ENCODE measurements at places on chromosomes 4 and X.
A peak's percentile ranks its signal among the peaks of the same experiment; 100 is the strongest.

- no peak for DNase-seq
These were observed 95.0 kb downstream of the GEMIN8 start for GRCh38 chrX:13934731-13935130.

DNA sequence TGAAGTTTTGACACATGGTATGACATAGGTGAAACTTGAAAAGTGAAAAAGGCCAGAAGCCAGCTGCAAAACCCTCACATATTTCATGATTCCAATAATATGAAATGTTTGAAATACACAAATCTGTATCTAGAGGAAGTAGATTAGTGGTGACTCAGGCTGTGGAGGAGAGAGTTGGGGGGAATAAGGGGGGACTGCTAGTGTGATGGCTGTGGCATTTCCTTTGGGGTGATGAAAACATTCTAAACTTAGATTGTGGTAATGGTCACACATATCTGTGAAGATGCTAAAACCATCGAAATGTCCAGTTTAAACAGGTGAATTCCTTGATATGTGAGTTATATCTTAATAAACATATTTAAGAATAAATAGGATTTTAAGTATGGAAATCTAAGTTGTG lies 343.5 kb upstream of the SFRP2 start:
- no peak for DNase-seq

GRCh38 chrX:13369256-13370030 lies 49.6 kb upstream of the ATXN3L start:
- no peak for DNase-seq

GRCh38 chr4:81353861-81354260 lies 117.8 kb downstream of the RASGEF1B start:
- DNase-seq = no peak

- DNase-seq = no peak
These were observed 1616.1 kb downstream of the C4orf33 start for GRCh38 chr4:130712038-130712437.

GRCh38 chr4:126038502-126039144 lies 723.9 kb downstream of the FAT4 start:
- no peak for DNase-seq

DNA sequence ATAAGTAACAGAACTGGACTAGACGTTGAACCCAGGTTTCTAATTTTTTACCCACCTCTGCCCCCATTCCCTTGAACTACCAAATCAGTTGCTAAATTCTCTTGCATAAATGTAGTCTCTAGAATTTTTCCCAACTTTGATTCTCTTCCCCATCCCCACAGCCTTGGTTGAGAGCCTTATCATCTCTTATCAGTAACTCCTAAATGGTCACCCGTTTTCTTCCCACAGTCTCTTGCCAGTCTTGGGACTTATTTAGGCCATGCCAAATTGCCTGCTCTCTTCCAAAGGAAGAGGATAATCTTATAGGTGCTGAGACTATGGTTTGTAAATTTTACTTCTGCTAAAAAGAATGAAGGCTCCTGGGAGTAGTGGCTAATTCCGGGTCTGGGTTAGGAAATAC lies 13.3 kb downstream of the PARM1 start:
- DNase-seq = no peak

DNA sequence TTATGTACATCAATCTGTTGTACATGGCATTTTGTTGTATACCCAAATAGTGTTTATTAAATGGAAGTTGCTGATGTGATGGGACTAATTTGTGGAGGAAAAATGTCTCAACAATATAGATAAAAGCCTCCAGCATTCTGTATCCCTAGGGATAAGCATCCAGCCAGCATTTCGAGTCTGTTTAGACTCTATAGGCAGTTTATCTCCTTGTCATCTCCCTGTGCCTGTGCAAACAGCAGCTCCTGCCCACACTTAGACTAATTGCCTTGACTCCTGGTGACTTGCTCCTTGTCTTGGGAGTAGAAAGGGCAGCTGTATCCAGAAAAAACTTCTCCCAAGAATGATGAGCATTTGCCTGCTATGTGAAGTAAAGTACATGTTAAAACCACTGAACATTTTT lies 83.8 kb downstream of the DOCK11 start:
- no peak for DNase-seq

DNA sequence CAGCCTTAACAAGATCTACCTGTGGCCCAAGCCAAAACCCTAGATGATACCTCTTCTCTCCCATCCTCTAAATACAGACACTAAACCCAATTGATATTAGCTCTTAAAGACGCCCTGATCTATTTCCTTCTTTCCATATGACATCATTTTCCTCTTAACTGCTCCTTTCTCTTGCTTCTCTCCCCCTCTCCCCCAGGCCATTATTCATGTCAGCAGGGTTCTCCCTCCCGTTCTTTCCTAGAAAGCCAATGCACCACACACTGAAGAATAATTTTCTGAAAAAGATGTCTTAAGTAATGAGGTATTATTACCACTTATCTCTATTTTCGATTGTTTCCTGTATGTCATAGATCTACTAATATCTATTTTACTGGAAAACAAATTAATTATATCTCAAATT lies 9.7 kb upstream of the ING2 start:
- no peak for DNase-seq

DNA sequence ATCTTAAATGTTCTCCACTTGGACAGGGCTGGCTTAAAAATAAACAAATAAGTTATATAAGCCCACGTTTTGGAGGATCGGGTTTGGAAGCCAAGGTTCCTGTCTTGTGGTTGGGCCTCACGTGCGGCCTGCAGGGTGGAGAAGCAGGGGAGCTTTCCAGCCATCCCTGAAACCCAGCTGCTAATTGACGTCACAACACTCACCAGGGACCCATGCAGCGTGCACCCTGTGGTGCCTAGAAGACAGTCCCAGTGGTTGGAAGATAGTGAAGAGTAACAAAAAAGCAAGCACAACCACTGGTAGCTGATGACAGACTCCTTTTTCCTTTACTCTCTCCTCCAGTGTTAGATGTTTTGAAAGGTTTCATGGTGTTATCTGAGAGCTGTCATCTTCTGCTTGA lies 142.0 kb upstream of the RBPJ start:
- DNase-seq = no peak

GRCh38 chr4:82930848-82931755 lies 30.6 kb downstream of the THAP9 start:
- DNase-seq = no peak

DNA sequence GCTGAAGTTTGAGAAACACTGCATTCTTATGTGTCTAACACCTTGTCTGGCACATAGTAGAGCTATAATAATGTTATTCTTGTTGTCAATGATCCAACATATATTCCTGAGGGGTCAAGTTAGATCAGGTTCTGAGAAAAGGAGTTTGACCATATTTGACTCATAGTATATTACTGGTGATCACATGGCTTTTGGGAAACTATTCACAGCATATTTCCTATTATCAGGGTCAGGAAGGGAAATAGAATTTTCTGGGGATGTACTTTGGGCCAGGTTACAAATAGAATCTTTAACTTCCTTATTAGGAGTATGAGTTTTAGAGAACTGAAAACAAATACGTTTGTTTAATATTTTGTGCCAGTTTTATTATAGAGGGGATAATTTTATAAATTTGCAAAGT lies 11.6 kb downstream of the IL15 start:
- DNase-seq = no peak

DNA sequence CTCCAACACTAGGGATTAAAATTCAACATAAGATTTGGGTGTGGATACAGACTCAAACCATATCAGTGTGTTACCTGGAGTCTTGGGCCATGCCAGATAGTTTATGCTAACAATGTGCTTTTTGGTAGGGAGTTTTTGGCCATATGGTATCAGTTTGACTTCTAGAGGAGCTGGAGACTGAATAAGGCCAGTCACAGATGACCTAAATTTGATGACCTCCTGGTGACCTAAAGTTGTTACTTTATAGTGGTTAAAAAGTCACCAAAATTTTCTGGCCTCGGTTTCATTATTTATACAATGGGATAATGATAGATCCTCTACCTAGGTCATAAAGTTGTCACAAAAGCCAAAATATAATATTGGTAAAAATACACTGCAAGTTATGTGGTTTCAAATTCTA lies 877.1 kb downstream of the RAPGEF2 start:
- no peak for DNase-seq

DNA sequence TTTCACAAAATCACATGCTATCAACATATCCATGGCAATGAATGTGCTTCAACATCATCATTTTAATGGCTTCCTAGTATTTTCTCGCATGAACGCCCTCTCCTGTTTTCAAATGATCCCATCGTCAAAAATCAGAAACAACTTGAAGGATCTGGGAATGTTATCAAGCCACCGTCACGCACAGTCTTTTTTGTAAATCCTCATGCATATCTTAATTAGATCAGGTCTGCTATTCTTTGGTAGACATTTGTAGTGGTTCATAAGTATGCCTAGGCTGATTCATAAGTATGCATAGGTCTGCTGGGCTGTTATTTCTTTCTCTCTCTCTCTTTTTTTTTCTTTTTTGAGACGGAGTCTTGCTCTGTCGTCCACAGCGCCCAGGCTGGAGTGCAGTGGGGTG lies 101.6 kb downstream of the CLNK start:
- DNase-seq = no peak

GRCh38 chr4:87882321-87882720 lies 49.6 kb downstream of the MEPE start:
- no peak for DNase-seq

DNA sequence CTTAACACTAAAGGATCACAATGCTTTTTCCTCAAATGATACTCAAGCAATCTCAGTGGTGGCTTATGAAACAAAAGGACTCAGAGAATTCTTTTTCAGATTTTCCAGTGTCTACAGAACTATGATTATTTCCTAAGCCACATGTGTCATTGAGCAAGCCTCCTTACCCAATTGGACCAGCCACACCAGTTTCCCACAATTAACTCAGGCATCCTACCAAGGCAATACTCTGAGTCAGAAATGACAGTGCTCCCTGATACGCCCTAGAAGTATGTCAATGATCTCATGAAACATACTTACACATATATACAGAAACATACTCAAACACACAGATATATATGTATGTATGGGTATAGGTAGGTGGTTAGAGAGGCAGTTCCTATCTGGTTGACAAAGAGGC lies 4.8 kb downstream of the ADAMTS3 start:
- DNase-seq = no peak

- no peak for DNase-seq
These were observed 201.8 kb upstream of the SLIT2 start for GRCh38 chr4:20049889-20050288.

DNA sequence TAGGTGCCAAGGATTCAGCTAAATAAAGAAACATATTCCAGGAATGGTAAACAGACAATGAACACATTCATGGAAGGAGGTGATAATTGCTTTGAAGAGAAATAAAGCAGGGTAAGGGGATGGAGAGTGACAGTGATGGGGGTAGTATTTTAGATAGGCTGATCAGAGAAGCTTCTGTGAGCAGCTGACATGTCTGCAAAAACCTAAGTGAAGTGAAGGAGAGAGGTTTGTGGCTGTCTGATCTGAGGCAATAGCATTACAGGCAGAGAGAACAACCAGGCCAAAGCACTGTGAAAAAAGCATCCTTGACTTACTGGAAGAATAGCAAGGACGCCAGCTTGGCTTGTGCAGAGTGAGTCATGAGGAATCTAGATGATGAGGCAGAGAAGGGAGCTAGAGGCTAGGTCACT lies 271.9 kb upstream of the GATB start:
- DNase-seq = no peak

- DNase-seq = no peak
These were observed 58.0 kb downstream of the PJA1 start for GRCh38 chrX:69107231-69107739.

- DNase-seq = no peak
These were observed 76.0 kb downstream of the PDLIM5 start for GRCh38 chr4:94527556-94528233.

GRCh38 chr4:118834960-118835569 lies 861 bp downstream of the SEC24D start:
- DNase-seq = peak; percentile 25

DNA sequence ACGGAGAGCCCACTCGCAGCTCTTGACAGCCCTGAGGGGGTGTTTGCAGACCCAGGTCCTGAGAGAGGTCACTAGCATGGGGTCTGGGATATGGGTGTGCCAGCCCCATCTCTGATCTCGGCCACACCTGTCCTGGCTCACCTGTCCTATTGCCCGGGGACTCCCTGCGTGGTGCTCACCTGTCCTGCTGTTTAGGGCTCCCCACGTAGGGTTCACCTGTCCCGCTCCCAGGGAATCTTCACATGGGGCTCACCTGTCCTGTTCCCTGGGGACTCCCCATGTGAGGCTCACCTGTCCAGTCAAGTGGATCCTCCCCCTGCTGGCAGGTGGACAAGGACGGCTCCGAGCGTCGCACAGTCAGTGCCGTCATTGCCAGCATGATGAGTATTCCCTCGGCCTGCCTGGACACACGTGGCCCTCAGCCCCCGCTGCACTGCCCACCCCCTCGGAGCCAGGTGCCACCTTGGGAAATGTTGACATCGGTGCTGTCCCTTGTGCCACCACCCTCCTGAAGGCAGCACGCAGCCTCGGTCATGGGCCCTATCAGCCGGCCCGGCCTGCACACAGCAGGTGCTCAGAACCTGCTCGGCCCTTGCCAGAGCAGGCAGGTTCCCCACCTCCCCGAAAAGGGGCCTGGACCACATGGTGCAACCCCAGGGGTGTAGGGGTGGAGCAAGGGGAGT lies 6.3 kb downstream of the SLC49A3 start:
- DNase-seq = no peak

- no peak for DNase-seq
These were observed 93.2 kb downstream of the WFS1 start for GRCh38 chr4:6362896-6363295.

GRCh38 chrX:139929876-139930275 lies 3.0 kb downstream of the ATP11C start:
- DNase-seq = no peak

DNA sequence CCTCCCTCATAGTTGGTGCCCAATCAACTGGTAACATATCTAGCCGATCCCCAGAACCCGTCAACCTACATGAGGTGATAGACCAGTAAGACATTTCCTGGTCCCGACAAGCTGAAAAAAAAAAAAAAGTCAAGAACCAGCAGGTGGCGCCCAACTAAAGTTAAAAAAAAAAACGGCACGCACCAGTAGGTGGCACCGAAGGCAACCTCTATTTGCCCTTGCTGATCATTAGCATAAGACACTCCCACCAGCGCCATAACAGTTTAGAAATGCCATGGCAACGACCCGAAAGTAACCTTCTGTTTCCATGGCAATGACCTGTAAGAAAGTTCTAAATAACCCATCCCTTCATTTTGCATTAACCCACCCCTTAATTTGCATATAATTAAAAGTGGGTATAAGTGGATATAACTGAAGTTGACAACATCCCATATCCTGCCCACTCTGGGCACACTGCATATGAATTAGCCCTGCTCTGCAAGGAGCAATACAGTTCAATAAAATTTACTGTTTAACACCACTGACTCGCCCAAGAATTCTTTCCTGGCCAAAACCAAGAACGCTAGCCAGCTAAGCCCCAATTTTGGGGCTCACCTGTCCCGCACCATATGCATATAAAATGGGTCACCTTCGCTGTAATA lies 83.9 kb upstream of the SPANXB1 start:
- DNase-seq = no peak

Data from activated CD4-positive, alpha-beta T cell treated with anti-CD3 and anti-CD28 coated beads, Interleukin-2, amount 50 U/mL, for 4 hours (primary cell).